ENCODE measurements at places on chromosomes 3 and 15.

- no peak for DNase-seq
Observed at GRCh38 chr15:81069356-81069755, 64.7 kb upstream of the CFAP161 start.

GRCh38 chr3:72437661-72438406, 410.4 kb downstream of the SHQ1 start:
- DNase-seq: no peak

- no peak for DNase-seq
Observed at GRCh38 chr15:80730926-80731325, 35.8 kb downstream of the ABHD17C start.

GRCh38 chr3:161854232-161854771, 357.7 kb downstream of the OTOL1 start:
- no peak for DNase-seq

DNA sequence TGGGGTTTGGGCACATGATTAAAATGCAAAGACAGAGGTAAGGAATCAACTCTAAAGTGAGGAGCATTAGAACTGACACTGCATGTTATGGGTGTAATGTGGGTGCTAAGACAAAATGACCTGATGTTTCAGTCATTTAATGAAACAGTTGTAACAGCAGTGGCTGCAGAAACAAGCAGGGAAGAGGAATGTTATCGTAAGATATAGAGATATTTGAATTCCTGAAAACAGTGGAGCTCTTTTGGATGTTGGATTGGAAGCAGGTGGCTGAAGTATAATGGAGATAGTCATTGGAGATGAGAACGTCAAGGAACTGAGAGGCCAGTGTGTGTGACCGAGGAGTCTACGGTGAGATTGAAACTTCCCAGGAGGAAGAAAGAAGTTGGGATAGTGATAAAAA, 1065.2 kb downstream of the ZPLD1 start:
- no peak for DNase-seq

DNA sequence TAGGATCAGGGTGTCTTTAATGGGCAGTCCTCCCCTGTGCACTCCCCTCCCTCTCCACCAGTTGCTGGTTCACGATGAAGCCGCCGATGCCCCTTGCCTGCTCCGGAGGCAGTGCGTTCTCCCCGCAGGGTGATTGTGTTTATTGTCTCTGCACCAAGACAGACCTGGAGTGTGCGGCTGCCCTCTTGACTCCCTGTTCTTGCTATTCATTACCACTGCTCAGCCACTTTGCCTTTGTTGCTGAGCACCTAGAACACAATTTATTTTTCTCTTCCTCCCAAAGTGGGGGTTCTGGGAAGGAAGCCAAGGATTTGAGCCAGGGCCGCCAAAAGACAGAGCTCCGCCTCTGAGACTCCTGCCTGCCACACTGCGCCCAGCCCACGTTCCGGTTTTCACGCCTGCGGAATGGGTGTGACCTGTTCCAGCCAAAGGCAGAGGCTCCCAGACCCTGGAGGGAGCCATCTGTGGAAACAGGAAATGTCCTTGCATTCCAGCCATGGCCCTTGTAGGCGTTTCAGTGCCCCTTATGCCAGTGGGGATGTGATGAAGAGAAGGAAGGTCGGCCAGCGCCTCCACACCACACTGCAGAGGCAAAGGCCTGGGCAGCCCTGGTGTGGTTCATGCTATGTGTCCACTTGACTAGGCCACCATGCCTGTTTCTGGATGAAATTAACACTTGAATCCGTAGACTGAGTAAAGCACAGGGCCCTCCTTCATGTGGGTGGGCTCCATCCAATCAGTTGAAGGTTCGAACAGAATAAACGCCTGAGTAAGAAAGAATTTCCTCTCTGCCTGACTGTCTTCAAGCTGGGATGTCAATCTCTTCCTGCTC, 85.8 kb downstream of the HMG20A start:
- DNase-seq: no peak

GRCh38 chr3:129560269-129560787, 17.4 kb downstream of the H1-8 start:
- DNase-seq: no peak

GRCh38 chr3:160928183-160928726, 172.2 kb downstream of the PPM1L start:
- DNase-seq: no peak

DNA sequence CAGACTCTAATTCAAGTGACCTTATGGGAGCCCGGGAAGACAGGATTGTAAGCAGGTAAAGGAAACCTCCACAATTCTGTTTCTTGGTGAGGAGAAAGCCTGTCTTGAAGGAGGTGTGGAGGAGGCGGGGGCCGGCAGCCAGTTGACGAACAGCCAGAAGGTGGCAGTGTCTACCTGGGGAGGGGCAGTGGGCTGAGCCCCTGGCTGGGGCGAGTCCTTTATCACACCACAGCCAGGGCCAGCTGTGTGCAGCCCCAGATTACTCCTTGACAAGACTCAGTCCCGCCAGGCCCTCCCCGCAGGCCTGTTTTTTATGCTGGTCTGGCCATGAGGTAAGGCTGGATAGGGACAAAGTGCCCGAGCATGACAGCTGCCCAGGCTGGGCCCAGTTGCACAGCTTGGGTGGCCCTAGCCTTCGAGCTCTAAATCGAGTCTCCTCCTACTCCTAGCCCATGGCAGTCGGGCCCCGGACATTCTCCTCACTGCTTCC, 40.9 kb upstream of the IDH2 start:
- DNase-seq: peak; percentile 61

GRCh38 chr15:90868261-90868689, at the start of gene FURIN:
Gene FURIN, plus strand, starts transcription at chr15:90868588. Its CDS starts 7,153 bp downstream, at chr15:90875741.
- no peak for DNase-seq

DNA sequence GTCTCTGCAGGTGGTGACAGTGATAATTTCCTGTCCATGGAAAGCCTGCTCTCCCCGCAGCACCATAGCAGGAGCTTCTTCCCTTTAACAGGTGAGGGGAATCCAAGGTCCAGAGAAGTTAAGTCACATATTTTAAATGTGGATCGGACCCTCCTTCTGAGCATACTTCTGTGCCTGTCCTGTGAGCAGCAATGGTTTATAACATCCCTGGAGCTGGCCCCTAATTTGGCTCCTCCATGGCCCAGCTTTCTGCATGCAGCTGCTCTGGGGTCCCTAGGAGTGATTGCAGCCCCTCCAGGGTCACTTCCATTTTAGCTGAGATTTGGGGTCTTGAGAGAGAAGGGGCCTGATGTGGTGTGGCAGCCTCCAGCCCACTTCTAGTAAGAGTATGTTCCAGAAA, 127.8 kb downstream of the EEFSEC start:
- no peak for DNase-seq

- no peak for DNase-seq
Observed at GRCh38 chr3:81863756-81864155, 102.3 kb upstream of the GBE1 start.

- peak; percentile 54 for DNase-seq
Observed at GRCh38 chr3:48504051-48504946, at the start of gene SHISA5. Gene SHISA5, minus strand, starts transcription at chr3:48504174. Its CDS starts 80 bp downstream, at chr3:48504094.

DNA sequence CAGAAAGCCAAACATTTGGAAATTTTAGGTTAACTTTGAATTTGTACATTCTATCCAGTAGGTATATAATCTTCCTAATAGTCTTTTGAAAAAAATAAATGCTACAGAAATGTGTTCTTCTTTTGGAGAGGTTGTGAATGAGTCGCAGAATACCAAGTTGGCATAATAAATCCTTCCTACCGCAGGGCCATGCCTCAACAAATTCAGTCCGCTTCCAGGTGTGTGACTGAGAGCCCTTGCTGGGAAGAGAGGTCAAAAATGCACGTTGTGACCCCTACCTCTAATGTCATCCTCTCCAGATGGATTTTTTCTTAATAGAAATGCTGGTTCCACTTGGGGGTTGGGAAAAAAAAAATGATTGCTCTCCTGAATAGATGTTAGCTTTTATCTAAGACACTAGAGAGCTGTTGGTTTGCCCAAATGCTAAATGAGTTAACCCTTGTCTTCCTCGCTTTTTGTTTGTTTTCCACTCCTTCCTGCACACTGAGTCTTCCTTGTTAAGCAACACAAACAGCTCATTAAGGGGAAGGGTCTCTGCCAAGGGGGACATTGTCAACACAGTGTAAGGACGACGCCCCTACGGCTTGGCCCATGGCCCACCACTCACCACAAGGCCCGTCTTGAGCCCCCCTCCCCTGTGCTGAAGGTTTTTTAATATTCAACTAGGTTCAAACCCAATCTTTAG, 33.9 kb downstream of the RLBP1 start:
- no peak for DNase-seq

DNA sequence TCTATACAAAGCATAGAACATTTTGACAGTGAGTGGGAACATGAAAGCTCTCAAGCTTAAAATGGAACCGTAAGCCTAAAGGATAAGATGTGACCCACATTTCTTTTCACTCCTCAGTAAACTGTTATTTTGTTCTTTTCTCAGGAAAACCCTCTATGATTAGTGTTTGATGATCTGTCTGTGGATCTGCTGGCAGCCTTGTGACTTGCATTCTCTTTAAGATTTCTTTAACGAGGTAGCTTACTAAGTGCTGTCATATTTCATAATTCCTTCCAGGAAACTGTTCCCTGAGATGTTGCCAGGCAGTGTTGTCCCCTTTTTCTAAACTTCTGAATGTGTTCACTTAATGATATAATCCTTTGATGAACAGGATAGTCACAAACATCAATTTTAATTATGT, 167.6 kb downstream of the PYDC2 start:
- DNase-seq: no peak

- peak; percentile 88 for DNase-seq
Observed at GRCh38 chr3:186255703-186256331, 106.2 kb downstream of the DGKG start.

- no peak for DNase-seq
Observed at GRCh38 chr3:185818267-185818875, 6.5 kb downstream of the IGF2BP2 start.

DNA sequence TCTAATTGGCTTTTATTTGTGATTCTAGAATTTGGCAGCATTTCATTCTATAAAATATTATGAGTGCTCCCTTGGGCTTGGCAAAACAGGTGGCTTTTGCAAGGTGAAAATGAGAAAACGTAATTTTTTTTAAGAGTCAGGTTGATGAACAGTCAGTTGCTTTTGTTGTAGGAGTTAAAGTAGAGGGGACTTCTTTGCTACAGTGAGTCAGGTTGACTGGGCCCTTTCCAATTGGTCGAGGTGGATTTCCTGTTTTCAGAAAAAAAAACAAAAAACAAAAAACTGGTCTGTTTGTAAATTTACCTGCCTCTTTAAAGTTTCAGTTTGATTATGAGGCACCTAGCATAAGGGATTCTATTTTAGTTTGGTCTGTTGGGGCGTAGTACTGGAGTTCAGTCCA, 1469.4 kb upstream of the GBE1 start:
- DNase-seq: no peak

DNA sequence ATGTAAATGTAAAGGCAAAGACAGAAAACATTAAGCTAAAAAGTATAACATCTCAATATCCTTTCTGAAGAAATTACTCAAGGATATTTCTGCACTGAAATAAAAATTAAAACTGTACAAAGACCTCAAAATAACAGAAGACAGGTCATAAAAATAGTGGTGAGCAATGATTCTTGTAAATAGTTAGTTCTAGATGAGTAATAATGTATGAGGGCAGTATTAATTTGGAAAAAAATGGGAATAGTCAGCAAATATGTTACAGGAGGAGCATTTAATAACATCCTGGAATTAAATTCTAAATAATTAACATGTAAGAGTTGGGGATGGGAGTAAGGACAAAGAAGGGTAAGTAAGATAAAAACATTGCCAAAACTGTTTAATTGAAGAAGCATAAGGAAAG, 247.5 kb downstream of the DTWD1 start:
- DNase-seq: no peak

DNA sequence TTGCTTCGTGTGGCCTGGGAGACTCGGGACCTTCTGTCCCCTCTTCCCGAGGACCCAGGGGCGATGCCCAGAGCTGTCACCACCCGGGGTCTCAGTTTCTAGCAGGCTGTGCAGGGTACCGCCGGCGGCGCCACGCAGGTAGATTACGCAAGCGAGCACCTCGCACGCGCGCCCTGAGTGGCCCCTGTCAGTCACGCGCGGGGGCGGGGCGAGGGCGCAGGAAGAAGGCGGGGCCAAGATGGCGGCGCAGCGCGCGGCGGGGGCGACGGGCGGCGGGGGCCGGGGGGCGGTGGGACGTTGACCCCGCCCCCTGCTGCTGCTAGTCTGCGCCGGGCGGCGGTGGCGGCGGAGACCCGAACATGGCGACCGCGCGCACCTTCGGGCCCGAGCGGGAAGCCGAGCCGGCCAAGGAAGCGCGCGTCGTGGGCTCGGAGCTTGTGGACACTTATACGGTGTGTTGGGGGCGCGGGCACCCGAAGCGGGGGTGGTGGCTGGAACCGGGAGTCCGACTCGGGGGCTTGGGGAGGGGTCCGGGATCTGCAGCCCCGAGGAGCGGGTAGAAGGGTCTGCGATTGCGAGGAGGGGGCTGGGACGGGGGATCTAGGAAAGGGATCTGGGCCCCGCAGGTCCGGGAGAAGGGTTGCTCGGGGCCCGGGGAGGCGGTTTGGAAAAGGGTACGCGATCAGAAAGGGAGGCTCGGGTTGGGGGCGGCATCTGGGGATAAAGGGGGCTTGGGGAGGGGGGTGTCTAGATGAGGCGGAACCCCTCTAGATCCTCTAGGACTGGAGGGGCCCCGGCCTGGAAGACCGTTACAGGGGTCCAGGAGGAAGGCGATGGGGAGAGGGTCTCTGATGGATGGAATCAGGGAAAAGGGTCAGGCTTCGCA, at the start of gene NISCH:
TSS of gene NISCH (plus strand) at position 322 of the 886 bp plus-strand sequence. CDS start at position 360, 38 bp downstream.
- peak; percentile 95 for DNase-seq

DNA sequence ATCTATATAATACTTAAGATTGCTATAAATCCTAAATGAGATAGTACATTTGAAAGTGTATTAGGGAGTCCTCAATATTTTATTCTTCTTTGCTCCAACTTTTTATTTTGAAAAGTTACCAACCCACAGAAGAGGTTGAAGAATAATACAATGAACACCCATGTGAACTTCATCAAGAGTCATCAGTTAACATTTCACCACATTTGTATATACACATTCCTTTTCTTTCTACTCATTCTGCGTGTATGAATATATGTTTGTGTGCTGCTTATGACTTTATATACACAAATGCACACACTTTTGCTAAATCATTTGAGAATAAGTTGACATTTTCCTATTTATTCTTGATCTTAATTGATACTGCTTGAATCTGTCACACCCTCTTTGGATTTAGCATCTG, 193.3 kb upstream of the CGNL1 start:
- DNase-seq: no peak

- DNase-seq: no peak
Observed at GRCh38 chr15:67116742-67117141, 51.3 kb downstream of the SMAD3 start.

- no peak for DNase-seq
Observed at GRCh38 chr15:43799209-43799944, 643 bp downstream of the SERINC4 start.

DNA sequence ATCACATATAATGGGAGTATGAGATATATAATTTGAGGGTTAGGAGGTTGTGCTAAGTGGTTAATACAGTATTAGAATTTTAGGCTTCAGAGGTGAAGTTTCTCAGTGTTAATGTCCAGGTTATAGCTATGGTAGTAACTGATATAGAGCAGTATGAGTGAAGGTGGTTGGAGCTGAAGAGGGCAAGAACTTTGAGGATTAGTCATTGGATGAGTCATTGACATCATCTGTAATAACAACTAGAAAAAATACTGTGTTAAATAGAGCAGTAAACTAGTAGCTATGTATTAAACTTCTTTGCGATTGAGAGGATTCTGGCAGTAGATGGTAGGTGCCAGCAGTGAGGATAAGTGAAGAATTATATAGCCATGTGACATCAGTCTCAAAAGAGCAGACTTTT, 47.5 kb upstream of the EIF3J start:
- DNase-seq: no peak
